Ovary (tissue), 10 donors: ENCODE measurements at places on chromosomes 12 and 14. TPM values are rescaled to one million over a fixed set of nuclear protein-coding genes. Genes with fewer than 3 reads are reported as not detected.

Gene LAG3
- 13.7 TPM for polyA plus RNA-seq

- H3K36me3 ChIP-seq = no peaks in the 10 kb centered on the region
- DNase-seq = no peak
- H3K4me3 ChIP-seq = no peak overlapping the region
- H3K4me1 ChIP-seq = no peaks in the 10 kb centered on the region
- no peak overlapping the region for H3K27ac ChIP-seq
Measured at GRCh38 chr12:1322821-1323220, 271.6 kb downstream of the FBXL14 start.

Gene DDX47
- polyA plus RNA-seq = 71.7 TPM

GRCh38 chr12:71662849-71663560, 643 bp downstream of the ZFC3H1 start:
- H3K36me3 ChIP-seq = no peaks in the 10 kb centered on the region
- H3K27ac ChIP-seq = peak overlapping the region; percentile 82
- DNase-seq = peak; percentile 57
- no peaks in the 10 kb centered on the region for H3K27me3 ChIP-seq

- H3K27ac ChIP-seq = no peak overlapping the region
- no peak for DNase-seq
- no peaks in the 10 kb centered on the region for H3K36me3 ChIP-seq
- H3K4me1 ChIP-seq = peaks cover 7% of the 10 kb centered on the region
- no peak overlapping the region for H3K4me3 ChIP-seq
Measured at GRCh38 chr12:77485961-77486854, 344.5 kb upstream of the NAV3 start.

Gene CCDC38
- polyA plus RNA-seq = not detected
